Effector memory CD4-positive, alpha-beta T cell (primary cell): ENCODE measurements at places on chromosomes 4 and X.
A peak's percentile ranks its signal among the peaks of the same experiment; 100 is the strongest.

DNA sequence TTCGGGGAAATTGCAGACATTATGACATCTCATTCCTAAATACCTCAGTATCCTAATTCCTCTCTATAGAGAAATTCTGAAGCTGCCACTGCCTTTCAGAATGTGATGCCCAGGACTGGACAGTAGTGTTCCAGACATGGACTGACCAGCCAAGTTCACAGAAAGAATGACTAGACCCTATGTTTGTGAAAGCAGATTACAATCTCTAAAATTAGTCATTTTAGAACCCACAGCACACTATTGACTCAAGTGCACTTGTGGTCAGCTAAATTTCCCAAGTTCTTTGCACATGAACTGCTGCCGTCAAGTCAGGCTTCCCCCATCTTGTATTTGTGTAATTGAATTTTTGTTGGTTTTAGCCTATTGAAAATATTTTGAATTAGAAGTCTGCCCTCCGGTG, 81.0 kb upstream of the ESX1 start:
- DNase-seq, result no peak
- H3K27ac ChIP-seq, result no peak overlapping the region
- H3K4me3 ChIP-seq, result no peak overlapping the region
- H3K4me1 ChIP-seq, result no peaks in the 10 kb centered on the region
- H3K27me3 ChIP-seq, result no peaks in the 10 kb centered on the region

- no peaks in the 10 kb centered on the region for H3K27me3 ChIP-seq
- H3K4me3 ChIP-seq, result no peak overlapping the region
- H3K36me3 ChIP-seq, result peaks cover 36% of the 10 kb centered on the region
- H3K4me1 ChIP-seq, result no peaks in the 10 kb centered on the region
Observed at GRCh38 chrX:47229427-47229826, 3.4 kb upstream of the USP11 start.

GRCh38 chrX:111445485-111445884, 33.5 kb upstream of the DCX start:
- H3K4me1 ChIP-seq, result no peaks in the 10 kb centered on the region
- DNase-seq, result no peak
- no peaks in the 10 kb centered on the region for H3K36me3 ChIP-seq
- H3K4me3 ChIP-seq, result no peak overlapping the region

GRCh38 chrX:80765220-80765625, 44.5 kb downstream of the BRWD3 start:
- no peaks in the 10 kb centered on the region for H3K36me3 ChIP-seq
- DNase-seq, result no peak
- H3K27me3 ChIP-seq, result no peaks in the 10 kb centered on the region
- peaks cover 4% of the 10 kb centered on the region for H3K4me1 ChIP-seq

- no peak overlapping the region for H3K27ac ChIP-seq
- no peaks in the 10 kb centered on the region for H3K27me3 ChIP-seq
- DNase-seq, result no peak
- H3K4me3 ChIP-seq, result no peak overlapping the region
- no peaks in the 10 kb centered on the region for H3K4me1 ChIP-seq
Observed at GRCh38 chrX:14948691-14949090, 75.5 kb downstream of the MOSPD2 start.

DNA sequence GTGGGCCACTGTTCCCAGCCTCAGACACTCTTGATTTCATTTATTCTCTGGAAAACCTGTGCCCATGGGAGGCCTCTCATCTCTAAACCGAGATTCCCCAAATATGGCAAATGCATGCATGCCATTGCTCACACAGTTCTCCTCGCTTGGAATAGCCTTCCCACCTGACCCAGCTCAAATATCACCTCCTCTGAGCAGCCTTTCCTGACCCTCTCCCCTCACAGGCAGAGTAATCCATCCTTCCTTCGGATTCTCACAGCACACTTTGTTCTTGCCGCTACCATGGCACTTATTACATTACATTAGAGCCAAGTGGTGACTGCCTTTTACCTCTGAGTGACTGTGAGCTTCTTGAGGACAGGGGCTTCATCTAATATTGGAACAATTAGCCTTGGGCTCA, 209.5 kb downstream of the HS6ST2 start:
- H3K4me3 ChIP-seq, result no peak overlapping the region
- H3K27ac ChIP-seq, result no peak overlapping the region
- no peaks in the 10 kb centered on the region for H3K36me3 ChIP-seq
- no peak for DNase-seq
- no peaks in the 10 kb centered on the region for H3K4me1 ChIP-seq
- no peaks in the 10 kb centered on the region for H3K27me3 ChIP-seq

- no peak overlapping the region for H3K27ac ChIP-seq
- peaks cover 18% of the 10 kb centered on the region for H3K4me1 ChIP-seq
- no peak for DNase-seq
- no peaks in the 10 kb centered on the region for H3K36me3 ChIP-seq
- H3K4me3 ChIP-seq, result peak overlapping the region; percentile 88
Observed at GRCh38 chr4:971666-972500, 1.5 kb downstream of the DGKQ start.

- H3K27me3 ChIP-seq, result no peaks in the 10 kb centered on the region
- H3K27ac ChIP-seq, result no peak overlapping the region
Observed at GRCh38 chr4:99586797-99587196, 12.2 kb downstream of the MTTP start.

DNA sequence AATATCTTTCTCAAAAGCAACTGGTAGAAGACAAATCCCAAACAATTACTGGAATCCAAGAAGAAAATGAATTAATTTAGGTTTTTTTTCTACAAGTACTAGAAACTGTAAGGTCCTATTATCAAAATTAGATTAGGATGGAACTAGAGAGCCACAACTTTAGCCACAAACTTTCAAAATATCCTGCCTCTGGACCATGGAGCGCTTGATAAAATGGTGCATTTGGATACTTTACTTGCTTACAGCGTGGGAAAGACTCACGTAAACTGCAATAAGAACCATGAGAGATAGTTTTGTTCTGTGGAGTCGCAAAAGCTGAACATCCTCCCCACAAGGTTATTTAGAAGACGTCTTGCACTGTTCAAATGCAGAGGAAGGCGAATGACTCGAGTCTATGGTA, at the start of gene DCAF8L2:
Gene DCAF8L2, plus strand, starts transcription at position 301 of the 400 bp plus-strand sequence. CDS start 156,552 bp downstream, outside the sequence.
- no peaks in the 10 kb centered on the region for H3K4me1 ChIP-seq
- no peak within 1 kb of the TSS for H3K27ac ChIP-seq
- no peaks in the 10 kb centered on the region for H3K36me3 ChIP-seq
- H3K27me3 ChIP-seq, result no peaks in the 10 kb centered on the region

DNA sequence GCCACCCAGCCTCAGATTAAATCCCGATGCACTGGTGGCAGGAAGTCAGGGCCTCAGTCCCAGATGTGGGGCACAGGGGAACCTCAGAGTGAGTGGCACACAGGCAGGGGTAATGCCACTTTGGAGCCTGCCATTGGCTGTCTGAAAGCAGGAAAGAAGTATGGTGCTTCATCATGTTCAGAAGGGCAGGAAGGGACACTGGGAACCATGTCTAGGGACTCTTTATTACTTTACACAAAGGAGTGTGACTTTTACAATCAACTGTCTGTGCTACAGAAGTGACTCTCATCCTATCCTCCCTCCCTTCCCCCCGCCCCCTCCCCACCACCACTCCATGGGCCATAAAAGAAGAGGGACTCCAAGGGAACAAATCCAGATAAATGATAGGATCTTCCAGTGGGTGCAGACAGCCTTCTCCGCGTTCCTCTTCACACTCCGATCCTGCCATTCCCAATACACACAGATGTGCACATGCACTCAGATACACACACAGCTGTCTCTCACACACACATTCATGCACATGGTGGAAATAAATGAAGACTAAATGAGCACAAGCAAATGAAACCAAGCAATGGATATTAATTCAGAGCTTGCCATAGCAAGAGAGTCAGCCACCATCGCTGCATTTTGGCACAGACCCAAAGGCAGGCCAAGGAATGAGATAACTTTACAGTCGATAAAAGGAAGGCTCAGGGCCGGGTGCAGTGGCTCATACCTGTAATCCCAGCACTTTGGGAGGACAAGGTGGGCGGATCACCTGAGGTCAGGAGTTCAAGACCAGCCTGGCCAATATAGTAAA, 2.5 kb upstream of the TMEM154 start:
- H3K4me3 ChIP-seq, result no peak overlapping the region
- peaks cover 8% of the 10 kb centered on the region for H3K4me1 ChIP-seq
- H3K27ac ChIP-seq, result no peak overlapping the region
- no peaks in the 10 kb centered on the region for H3K36me3 ChIP-seq

GRCh38 chr4:90211174-90211573, 84.0 kb downstream of the CCSER1 start:
- H3K4me1 ChIP-seq, result no peaks in the 10 kb centered on the region
- H3K27me3 ChIP-seq, result no peaks in the 10 kb centered on the region
- H3K4me3 ChIP-seq, result no peak overlapping the region
